ENCODE measurements at places on chromosomes 2 and 18.

- no peak for DNase-seq
Observed at GRCh38 chr2:85775406-85776381, 21.9 kb downstream of the ATOH8 start.

DNA sequence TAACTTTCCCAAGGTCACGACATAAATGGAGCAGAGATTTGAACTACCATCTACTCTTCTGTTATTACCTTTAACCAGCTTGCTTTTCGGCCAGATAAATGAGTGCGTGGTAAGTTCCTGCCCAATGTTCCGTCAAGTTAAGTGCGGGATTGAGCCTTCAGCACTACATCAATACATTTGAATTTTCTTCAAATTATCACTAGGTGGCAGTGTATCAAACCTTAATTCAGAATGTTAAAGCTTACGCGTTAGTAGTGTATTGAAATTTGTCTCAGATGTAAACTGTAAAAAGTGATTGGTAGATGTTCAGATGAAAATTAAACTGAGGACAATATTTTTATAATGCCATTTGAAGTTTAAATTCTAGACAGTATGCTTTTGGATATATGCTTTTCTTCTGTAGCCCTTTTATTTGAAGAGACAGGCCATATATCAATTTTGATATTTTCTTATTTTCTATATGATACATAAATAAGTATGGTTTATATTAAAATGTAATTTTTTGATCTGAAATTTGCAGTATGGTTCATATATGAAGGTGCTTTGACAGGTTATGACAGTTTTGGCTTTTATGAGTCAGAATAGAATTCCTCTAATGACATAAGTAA lies 681.3 kb downstream of the ADCYAP1 start:
- DNase-seq, result no peak

DNA sequence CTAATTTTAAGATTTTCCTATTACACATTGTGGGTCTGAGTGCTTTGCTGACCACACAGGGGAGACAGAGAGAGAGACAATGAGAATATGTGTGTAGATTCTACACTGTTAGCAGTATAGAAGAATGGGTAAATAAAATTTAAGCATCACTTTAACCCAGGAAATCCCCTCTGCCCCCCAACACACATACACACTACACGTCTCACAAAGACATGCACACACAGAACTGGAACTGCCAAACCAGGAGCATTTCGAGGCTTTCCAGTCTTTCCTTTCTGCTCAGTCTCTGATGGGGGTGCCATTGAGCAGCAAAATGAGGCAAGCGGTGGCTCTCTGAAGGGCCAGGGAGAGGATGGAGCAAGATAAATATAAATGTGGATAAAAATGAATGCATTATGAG lies 2.5 kb downstream of the MERTK start:
- no peak for DNase-seq

GRCh38 chr18:72122103-72122502 lies 422.0 kb downstream of the CBLN2 start:
- no peak for DNase-seq

DNA sequence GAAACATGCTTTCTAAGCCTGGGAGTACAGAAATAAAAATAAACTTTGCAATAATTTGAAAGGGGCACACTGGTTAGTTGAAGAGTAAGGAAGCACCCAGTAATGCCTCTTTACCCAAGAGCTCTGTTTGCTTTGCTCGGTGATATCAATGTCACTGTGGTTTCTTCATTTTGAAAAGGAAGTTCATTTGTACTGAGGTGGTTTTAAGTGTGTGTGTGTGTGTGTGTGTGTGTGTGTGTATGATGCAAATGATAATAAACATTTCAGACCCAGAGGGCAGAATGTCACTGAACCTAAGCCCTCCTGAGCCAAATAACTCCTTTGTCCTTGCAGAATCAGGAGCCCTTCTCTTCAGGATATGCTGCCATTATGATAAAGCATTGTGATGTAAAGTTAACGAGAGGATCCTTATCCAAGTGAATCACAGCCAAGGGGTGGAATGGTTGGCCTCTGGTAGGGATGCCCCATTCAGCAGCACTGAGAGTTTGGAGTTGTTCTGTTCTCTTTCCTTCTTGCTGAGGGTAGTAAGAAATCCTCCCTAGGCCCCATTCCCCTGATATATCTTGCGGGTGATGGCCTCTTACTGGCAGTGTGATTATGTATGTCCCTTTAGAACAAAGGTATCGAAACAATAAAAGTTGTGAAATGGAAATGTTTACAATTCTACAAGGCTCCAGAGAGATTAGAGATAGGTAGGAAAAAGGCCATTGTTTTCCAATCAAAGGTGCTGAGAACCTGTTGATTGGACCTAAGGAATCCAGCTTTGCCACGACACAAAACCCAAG lies 7.6 kb downstream of the ITGA6 start:
- peak; percentile 6 for DNase-seq

DNA sequence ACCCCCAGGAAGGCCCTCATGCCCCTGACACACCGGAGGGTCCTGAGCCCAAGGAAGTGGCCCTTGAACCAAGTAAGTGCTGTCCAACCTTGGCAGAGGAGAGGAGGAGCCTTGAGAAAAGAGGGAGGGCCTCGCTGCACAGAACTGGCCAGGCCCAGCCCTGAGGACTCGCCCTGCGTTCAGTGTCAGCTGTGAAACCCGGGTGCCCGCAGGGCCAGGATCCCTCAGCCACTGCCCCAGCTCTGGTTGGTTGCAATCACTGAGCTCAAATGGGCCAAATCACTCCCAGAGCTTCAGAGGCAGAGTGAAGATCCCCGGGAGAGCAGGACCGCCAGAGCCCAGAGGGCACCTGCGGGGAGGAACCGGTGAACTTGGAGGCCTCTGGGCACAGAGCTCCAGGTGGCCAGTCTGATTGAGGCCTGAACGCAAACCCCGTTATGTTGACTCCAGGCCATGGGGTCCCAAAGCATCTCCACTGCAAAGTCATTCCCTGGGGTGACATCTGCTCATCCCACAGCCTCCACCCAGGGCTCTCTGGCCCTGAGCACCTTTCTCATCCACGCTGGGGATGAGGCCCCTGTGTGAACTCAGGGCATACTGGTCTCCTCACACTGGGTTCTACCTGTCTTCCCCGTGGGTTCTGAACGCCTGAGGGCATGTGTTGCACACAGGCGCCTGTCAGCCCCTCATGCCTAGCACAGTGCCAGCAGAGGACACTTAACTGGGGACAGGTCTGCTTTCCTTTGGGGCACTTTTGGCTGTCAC lies 11.9 kb downstream of the GBX2 start:
- DNase-seq, result no peak

- no peak for DNase-seq
Observed at GRCh38 chr18:12296087-12296403, 12.0 kb upstream of the TUBB6 start.

GRCh38 chr18:9701609-9702349 lies 6.3 kb upstream of the RAB31 start:
- no peak for DNase-seq

DNA sequence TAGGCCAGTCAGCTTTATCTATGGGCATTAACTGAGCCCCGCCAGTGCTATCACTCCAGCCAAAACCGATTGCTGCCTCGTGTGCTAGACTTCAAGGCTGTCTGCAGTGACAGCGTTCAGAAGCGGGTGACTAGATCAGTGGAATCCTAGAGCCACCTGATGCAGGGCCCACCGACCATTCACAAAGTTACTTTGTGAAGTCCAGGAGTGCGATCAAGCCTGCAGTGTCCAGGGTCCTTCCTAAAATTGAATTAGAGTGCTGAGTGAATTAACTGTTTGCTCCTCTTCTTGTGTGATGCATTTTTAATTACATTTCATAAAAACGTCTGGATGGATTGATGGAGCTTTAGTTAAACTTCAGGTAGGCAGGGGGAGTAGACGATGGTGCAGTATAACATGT lies 13.9 kb downstream of the PCARE start:
- DNase-seq, result no peak

DNA sequence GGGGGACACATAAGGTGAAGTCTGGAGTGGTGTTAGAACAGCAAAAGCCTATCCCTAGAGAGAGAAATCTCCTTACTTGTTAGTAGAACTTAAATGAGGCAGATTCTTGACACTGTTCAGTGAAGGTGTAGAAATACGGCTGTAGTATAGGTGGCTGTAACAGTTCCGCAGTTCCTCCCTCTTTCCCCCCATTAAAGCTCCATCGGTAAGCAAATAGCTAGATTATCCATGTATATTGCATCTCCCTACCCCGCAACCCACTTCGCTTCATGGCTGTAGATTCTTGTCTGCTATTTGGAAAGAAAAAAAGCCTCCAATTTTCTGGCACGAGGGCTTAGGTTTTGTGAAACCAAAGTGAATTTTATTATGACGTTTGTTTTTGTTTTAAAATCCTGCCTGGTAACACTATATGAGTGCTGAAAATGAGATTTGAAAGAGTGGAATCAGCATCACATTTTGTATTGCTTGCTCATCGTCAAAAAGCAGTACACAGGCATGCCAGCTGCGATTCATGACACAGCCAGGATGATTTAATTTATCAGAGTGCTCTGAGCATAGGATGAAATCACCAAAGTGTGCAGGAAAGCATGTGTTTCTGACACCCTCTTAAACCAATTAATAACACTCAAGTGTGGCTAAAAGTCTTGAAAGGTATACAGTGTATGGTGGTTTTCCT lies 1.4 kb downstream of the FAM171B start:
- no peak for DNase-seq

DNA sequence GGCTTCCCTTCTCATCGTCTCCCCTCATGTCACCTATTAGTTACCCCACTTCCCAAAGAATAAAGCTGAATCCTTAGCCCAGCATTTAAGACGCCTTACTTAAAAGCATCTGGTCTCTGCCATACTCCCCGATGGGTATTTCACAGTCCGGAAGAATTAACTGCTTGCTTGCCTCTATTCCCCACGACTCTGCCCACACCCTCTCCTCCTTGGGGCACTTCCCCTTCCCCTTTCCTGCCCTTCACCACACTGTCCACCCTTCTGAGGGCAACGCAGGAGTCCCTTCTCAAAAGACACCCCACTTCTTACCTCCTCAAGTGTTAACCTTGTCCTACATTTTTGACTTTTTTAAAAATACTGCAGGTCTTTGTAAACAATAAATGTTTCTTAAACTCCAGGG lies 60.1 kb upstream of the RMP24 start:
- DNase-seq, result no peak

DNA sequence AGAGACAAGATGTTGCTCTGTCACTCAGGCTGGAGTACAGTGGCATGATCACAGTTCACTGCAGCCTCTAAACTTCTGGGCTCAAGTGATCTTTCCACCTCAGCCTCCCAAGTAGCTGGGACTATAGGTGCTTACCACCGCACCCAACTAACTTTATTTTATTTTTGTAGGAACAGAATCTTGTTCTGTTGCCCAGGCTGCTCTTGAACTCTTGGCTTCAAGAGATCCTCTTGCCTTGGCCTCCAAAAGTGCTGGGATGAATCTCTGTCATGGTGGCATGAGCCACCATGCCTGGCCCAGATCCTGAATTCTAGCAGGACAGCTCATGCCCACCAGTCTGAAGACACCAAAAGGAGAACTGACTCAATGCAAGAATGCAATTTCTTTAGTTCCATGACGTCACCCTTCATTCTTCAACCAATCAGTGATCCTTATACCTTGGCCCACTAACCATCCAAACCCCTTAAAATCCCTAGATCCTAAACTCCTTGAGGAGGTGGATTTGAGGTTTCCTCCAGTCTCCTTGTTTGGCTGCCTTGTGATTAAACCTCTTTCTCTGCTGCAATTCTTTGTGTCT lies 25.6 kb upstream of the CXXC1 start:
- no peak for DNase-seq

Data from stimulated activated naive CD4-positive, alpha-beta T cell treated with Interleukin-2 at 50 U/mL for 16 hours (primary cell).